ENCODE measurements at places on chromosomes 16 and 17.
A peak's percentile ranks its signal among the peaks of the same experiment; 100 is the strongest.

- no peak for DNase-seq
Observed at GRCh38 chr16:57539072-57539796, 2.9 kb upstream of the CCDC102A start.

DNA sequence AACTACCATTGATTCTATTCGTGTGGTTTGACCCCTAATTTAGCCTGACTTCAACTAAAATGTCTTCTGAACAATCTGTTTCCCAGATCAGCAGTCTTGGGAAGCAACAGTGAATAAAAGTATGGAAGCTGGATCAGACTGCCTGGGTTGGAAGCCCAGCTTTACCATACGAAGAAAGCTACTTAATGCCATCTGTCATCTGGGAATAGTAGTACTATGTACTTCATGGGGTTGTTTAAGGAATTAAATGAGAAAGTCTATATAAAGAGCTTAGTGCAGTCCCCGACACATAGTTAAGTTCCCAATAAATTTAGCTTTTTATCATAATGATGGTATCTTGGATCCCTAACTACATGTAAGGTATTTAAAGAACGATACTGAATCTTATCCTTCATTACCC lies 151.5 kb upstream of the ERCC4 start:
- no peak for DNase-seq

DNA sequence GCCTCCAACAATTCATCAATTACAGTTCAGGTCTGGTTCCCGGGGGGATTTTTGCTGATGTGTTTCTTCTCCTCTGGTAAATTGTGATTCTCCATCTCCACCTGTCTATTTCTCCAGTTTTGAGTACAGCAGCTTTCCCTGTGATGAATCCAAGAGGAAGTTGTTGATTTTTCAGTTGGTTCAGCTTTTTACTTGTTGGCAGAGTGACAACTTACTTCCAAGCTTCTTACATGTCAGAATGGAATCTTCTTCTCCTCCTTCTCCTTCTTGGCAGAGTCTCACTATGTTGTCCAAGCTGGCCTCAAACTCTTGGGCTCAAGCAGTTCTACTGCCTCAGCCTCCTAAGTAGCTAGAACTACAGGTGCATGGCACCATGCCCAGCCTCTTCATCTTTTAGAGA lies 33.4 kb upstream of the TMEM92 start:
- DNase-seq: no peak

GRCh38 chr17:17109256-17109655 lies 67.0 kb downstream of the MPRIP start:
- DNase-seq: no peak

DNA sequence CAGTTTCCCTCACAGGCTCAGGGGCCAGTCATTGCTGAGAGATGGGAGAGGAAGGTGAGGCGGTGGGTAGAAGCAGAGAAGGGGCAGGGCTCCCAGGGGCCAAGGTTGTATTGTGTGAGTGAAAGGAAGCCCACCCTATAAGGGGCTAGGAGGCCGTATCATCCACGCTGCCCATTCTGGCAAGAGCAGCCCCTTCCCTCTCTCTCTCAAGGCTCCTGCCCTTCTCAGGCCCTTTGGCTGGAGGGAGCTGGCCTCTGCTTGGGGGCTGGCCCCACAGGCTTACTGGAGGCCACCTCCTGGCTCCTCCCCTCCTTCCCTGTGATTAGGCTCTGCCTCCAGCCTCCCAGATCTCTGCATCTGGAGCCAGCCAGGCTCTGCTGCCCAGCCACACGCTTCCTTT lies 7.6 kb downstream of the TBKBP1 start:
- no peak for DNase-seq

- no peak for DNase-seq
Observed at GRCh38 chr17:33804401-33804800, 450.7 kb upstream of the CCL2 start.

- DNase-seq: no peak
Observed at GRCh38 chr17:44998646-44999045, 30.5 kb upstream of the C1QL1 start.

GRCh38 chr16:75854152-75854551 lies 127.9 kb upstream of the CPHXL start:
- DNase-seq: no peak

- no peak for DNase-seq
Observed at GRCh38 chr16:69485816-69486215, 61.4 kb downstream of the CYB5B start.

DNA sequence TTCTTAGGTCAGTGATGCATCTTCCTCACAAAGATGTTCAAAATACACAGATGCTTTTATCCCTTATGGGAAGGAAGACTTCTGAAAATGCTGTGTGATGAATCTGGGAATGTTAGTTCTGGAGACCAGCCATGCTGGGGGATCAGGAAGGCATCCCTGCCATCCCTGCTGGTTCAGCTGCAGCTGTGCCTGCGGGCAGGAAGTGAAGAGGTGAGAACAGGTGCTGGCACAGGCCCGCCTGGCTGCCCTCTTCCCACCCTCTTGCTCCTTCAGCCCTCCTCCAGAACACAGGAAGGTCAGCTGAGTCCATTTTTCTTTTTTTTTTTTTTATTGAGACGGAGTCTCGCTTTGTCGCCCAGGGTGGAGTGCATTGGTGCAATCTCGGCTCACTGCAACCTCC lies 15.2 kb downstream of the RAB11FIP3 start:
- no peak for DNase-seq

DNA sequence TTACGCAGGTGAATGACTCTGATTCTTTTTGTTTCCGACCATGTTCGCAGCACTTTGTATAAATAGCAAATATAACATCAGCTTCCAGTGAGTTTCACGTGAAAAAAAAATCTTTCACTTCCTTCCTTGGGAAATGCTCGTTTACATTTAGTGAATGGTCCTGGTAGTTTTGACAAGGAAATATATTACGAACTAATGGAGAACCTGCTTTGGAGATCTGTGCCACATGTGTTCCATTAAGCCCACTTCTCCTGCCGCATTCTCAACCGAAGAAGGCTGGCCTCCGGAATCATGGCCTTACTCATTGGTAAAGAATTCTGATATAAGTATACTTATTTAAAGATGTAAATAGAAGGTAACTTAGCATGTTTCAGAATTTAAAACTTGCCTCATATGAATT lies 3.6 kb downstream of the CRAMP1 start:
- DNase-seq: no peak

GRCh38 chr16:66551348-66551759 lies 1.0 kb upstream of the CKLF start:
- DNase-seq: peak; percentile 66

- no peak for DNase-seq
Observed at GRCh38 chr17:41885733-41886132, 20.5 kb upstream of the KLHL11 start.

GRCh38 chr16:46745617-46746016 lies 2.5 kb downstream of the MYLK3 start:
- DNase-seq: no peak

- DNase-seq: peak; percentile 92
Observed at GRCh38 chr17:8151120-8151640, 1.0 kb downstream of the PER1 start.

- DNase-seq: no peak
Observed at GRCh38 chr17:15350777-15351477, 9.5 kb upstream of the TEKT3 start.

DNA sequence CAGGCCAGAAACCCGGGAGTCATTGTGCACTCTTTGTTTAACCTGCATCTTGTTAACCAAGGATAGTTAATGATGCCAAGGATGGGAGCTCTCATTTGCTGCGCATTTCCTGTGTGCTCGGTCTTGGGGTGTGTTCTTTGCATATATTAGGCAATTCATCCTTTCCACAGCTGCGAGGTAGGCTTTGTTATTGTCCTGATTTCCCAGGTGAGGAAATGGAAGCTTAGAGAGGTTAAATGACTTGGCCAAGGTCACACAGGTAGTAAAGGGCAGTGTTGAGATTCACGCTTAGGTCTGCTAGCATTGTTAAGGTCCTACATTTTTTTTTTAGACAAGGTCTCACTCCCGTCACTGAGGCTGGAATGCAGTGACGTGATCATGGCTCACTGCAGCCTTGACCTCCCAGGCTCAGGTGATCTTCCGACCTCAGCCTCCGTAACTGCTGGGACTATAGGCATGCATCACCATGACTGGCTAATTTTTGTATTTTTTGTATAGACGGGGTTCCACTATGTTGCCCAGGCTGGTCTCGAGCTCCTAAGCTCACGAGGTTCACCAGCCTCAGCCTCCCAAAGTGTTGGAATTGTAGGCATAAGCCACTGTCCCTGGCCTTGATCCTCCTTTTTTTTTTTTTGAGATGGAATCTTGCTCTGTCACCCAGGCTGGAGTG lies 5.0 kb upstream of the LRRC75A start:
- no peak for DNase-seq

GRCh38 chr17:2438823-2439222 lies 38.0 kb upstream of the MNT start:
- no peak for DNase-seq

DNA sequence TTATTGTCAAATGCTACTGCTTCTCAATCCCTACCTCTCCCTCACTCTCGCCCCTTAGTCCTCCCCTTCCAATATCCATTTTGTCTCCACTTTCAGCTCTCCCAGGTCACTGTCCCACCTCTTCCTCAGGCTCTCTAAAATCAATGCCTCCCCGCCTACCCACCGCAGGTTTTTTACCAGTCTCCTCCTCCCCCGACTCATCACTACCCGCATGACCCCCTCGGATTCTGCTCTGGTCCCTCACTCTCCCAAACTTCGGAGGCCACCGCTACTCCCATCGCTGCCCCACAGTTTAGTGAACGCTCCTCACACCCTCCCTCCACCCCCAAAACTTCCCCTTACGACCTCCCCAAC lies 513 bp downstream of the CRLF3 start:
- peak; percentile 43 for DNase-seq

DNA sequence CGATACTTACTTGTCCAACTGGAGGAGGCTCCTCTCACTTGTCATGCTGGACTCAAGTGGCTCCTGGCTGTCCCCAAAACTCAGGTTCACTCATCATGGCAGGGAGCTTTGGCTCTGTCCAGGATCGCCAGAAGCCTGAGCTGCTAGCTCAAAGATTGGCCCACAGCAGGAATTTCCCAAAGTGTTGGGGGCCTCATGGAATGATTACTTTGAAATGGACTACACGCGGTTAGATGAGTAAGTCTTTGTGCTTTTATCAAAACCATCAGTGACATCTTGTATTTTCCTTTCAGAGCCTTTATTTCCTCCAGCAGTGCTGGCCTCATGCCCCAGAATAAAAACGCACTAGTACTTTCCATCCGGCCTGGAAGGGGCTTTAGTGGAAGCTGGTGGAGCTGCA lies 29.2 kb upstream of the PHB1 start:
- DNase-seq: no peak

DNA sequence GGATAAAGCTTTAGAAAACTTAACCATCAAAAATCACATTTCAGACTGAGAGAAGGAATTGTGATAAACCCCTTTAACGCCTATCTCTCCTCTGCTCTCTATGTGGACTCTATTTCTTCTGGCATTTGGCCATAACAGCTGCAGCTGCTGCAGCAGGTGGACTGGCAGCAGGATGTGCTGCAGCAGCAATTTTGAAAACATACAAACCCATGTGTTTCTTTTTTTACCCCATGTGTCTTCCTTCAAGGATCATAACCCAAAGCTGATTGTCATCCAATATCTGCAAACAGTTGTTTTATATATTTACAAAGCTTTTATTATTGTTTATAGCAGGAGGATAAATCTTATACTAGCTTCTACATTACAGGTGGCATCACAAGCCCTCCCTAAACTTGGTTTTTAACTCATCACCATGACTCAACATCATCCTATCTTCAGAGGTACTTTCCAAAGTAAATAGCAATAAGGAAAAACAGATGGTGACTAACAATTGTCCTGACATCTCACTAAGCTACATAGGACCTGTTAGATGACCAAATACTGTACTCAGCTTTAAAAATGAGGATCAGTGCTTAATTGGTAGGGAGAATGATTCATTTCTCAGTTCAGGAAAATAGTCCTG lies 14.5 kb upstream of the KRTAP9-2 start:
- DNase-seq: no peak

- peak; percentile 30 for DNase-seq
Observed at GRCh38 chr16:4511441-4512082, 27.0 kb downstream of the CDIP1 start.

DNA sequence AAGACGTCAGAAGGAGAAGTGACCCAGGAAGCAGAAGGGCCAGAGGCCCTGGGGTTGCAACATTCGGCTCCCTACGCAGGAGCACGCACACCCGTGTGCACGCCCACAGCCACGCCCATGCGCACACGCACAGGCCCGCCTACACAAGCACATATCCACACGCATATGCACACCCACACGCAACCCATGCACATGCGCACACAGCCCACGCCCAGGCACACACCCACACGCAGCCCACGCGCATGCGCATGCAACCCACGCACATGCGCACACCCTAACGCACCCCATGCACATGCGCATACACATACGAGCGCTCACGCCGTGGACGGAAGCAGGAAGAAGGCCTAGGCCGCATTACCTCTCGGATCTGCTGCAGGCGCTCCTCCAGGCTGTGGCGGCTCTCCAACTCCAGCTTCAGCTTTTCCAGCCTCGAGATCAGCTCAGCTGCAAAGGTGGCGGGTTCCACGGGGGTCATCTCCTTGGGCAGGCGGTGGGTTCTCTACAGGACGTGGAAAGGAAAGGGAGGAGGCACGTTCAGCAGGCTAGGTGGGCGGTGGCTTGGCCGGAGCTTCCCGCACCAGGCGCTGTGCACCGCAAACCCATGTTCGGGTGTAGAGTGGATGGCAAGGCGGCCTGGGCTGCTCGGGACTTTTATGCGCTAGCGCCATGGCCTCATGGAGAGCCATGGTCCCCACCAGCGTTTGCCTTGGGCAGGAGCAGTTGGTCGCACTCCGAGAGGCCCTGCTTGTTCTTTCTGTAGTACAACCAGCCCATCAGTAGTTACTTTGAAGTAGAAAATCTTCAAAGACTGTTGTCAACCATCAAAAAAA lies 23.4 kb downstream of the AXIN2 start:
- peak; percentile 62 for DNase-seq

DNA sequence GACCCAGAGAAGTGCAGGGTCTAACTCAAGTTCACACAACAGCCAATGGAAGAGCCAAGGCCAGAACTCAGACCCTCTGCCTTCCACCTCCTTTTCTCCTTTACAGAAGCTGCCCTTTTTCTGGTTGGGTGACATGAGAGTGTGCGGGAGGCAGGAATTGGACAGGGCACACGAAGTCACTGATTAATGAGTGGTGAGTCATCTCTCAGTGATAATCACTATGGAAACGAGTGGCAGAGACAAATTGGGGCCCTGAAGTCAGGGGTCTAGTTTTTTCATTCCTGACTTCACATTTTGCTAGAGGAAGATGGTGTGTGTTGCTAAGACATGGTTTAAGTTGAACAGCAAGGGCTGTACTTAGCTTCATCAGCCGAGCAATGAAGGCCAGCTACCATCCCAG lies 312.7 kb upstream of the CCL2 start:
- no peak for DNase-seq
